ENCODE measurements at places on chromosomes 6 and 20. TPM values are rescaled to one million over a fixed set of nuclear protein-coding genes. Genes with fewer than 3 reads are reported as not detected.

The BPIFB4 gene
- total RNA-seq, result not detected

The RFX6 gene
- not detected for total RNA-seq

The MYL9 gene
- total RNA-seq, result 4.8 TPM

The DOK5 gene
- not detected for total RNA-seq

The NKAIN4 gene
- not detected for total RNA-seq

The SLC35D3 gene
- not detected for total RNA-seq

The DSE gene
- 51.7 TPM for total RNA-seq

The NFKBIL1 gene
- total RNA-seq, result 16.3 TPM

The UBE2C gene
- total RNA-seq, result 112 TPM

The HLA-DQB2 gene
- not detected for total RNA-seq

The OPRM1 gene
- 0.42 TPM for total RNA-seq

The MAP7 gene
- 22.4 TPM for total RNA-seq

The IL17F gene
- total RNA-seq, result not detected

The SNAP91 gene
- total RNA-seq, result not detected

The MYLK4 gene
- total RNA-seq, result not detected

The RIPPLY2 gene
- total RNA-seq, result not detected

The HTR1E gene
- total RNA-seq, result not detected

The KCNK5 gene
- total RNA-seq, result 0.07 TPM

The RAMACL gene
- total RNA-seq, result 0.05 TPM

The BCLAF1 gene
- 70.1 TPM for total RNA-seq

The GABRR2 gene
- total RNA-seq, result not detected

The SMLR1 gene
- not detected for total RNA-seq

The LAMA2 gene
- 0.37 TPM for total RNA-seq

The LRRC1 gene
- 16.4 TPM for total RNA-seq

The CRISP3 gene
- 0.09 TPM for total RNA-seq

The GNMT gene
- not detected for total RNA-seq

The SCGN gene
- not detected for total RNA-seq

The SIRT5 gene
- 21.9 TPM for total RNA-seq

The GSTA2 gene
- total RNA-seq, result not detected

The MDFI gene
- 270 TPM for total RNA-seq

The ZFP57 gene
- total RNA-seq, result 1.3 TPM

The TRIM10 gene
- not detected for total RNA-seq

The PLCB1 gene
- total RNA-seq, result 1.7 TPM

The PACSIN1 gene
- not detected for total RNA-seq

The VWA7 gene
- 1.6 TPM for total RNA-seq

The RNF114 gene
- total RNA-seq, result 115 TPM

The CALHM6 gene
- total RNA-seq, result 2.4 TPM

The MAPK14 gene
- total RNA-seq, result 48.8 TPM

Measured in airway epithelial cell (primary cell).